Left colon (tissue), 2 donors: ENCODE measurements at places on chromosomes 6 and 20.

DNA sequence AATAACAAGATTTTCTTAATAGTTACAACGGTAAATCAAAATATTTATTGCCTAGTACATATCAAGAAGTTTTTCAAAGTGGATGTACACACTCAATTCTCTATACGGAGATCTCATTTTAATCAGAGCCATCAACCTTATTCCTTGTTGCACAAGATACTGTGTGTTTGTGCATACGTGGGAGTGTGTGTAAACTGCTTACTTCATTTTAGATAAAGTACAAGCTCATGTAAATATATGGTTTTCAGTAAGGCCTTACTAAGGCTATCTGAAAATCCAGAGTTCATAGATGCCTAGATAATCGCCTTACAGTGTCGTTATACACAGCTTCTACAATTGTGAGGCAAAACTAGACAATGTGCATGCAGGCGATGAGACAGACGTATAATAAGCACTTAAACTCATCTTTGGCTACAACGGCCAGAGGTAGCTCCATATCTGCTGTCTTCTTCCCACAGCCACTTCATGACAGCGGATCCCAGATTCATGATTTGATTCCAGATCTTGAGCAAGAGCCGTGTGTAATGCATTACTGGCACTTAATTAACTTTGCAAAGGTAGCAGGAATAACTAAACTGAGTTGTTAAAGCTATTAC lies 2.5 kb downstream of the PERP start:
- DNase-seq, result no peak

GRCh38 chr20:55160037-55160436 lies 684.6 kb downstream of the DOK5 start:
- DNase-seq, result no peak

DNA sequence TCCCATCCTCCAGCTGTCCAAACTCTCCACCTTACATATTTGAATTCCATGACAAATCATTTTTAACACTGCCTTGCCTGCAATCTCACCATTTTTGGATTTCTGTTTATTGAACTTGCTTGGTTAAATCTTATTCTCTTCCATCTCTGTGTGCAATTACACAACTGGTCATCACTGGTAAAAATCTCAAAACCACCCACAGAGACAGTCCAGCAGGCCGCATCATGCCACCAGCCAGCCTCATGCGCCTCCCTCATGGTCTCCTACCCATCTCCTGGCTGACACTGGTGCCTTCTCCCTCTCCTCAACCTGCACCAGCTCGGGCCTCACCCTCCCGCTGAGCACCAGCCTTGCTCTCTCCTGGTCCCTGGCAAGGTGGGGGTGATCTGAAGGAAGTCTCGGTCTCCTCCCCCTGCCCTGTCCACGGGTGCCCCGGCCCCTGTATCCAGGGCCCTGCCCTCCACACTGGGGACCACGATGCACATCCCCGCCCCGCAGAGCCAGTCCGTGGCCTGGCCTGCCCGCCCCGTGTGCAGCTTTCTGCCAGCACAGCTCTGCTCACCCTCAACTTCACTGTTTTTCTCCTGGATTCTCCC lies 92.0 kb downstream of the THBS2 start:
- DNase-seq, result no peak

GRCh38 chr6:119124079-119124824 lies 45.8 kb upstream of the FAM184A start:
- DNase-seq, result no peak
